ENCODE measurements at places on chromosomes 6 and 20. TPM values are rescaled to one million over a fixed set of nuclear protein-coding genes. Genes with fewer than 3 reads are reported as not detected.

- DNase-seq = no peak
Measured at GRCh38 chr6:155004576-155005372, 9.7 kb downstream of the TIAM2 start.

GRCh38 chr6:39344821-39345280 lies 22.3 kb upstream of the KCNK16 start:
- DNase-seq = no peak

GRCh38 chr6:82057846-82058554 lies 189.5 kb downstream of the IBTK start:
- no peak for DNase-seq

DNA sequence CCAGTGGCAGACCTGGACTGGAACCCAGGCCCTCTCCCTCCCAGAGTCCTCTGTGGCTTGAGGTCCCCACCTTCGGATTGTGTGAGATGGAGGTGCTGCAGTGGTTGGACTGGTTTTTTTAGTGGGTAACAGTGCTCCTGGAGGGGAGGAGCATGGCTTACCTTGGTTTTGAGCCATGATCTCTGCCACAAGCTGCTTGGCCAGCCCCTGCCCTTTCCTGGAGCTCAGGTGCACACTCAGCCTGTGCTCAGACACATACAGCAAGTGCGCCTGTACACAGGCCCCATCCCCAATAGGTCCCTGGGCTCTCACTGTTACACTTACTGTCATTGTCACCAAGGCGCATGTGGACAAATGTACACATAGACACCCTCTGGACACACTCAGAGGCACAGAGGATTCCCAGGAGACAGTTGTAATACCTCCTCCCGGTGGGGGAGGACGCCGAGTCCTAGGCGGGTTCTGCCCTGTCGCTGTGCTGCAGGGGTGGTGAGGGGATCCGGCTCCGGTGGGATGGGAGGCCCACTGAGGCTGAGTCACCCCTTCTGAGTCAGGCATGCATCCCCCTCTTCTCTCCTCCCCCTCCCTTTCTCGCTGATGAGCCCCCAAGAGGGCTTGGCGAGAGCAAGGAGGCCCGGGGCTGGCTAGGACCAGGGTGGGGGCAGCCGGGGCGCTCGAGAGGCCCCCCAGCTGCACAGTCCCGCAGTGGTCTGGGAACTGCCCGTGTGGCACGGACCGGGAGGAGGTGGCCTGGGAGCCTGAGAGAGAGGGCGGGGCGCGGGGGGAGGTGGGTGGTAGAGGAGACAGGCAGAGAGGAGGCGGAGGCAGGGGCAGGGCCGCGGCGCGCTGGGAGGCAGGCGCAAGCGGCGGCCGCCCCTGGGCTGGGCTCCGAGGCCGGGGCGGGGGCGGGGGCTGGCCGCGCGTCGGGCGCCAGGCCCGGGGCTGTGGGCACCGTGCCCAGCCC lies 522 bp upstream of the EPB41L1 start:
- no peak for DNase-seq

DNA sequence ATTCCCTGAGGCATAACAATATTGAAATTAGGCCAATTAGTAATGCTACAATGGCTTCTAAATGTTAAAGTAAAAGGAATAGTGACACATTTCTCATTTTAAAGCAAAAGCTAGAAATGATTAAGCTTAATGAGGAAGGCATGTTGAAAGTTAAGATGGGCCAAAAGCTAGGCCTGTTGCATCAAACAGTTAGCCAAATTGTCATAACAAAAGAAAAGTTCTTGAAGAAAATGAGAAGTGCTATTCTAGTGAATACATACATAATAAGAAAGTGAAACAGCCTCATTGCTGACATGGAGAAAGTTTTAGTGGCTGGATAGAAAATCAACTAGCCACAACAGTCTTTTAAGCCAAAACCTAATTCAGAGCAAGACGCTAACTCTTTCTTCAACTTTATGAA lies 12.9 kb downstream of the OR2A4 start:
- DNase-seq = no peak

- no peak for DNase-seq
Measured at GRCh38 chr20:44851545-44851944, 34.0 kb upstream of the YWHAB start.

Gene RAB44
- 0.05 TPM for polyA plus RNA-seq

Gene BPIFA1
- polyA plus RNA-seq = not detected

Gene FAM120B
- polyA plus RNA-seq = 25.4 TPM

DNA sequence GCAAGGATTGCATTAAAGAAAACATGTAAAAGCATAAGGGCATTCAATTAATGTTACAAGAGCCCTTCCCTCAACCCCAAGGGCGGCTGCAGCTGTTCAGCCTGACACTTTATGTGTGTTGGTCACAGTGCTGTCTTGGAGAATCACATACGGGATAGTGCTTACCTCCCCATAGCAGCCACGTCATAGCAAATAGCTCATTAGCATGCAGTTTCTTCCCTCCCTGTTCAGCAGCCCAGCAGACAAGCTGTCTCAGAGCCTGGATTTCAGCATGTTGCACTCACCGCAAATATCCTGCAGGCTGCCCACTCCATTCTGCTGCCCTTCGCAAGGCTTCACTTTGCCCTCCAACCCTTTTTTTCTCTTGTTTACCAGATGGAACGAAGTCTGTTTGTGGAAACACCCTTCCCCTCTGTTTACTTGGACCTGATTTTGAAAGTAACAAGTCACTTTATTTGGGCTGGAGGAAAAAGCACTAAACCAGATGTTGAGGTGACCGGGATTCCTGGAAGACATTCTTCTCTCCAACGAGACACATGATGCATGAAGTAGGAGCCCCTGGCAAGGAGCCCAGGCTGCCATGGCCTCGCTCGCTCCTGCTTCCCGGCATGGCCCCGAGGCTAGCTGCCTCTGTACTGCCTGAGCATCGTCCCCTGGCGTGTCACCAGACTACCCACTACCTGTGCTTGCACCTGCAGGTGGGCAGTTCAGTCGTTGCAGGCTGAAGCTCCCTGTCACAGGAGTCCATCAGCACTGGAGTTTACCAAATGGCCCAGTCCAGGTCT lies 151.6 kb upstream of the GMDS start:
- DNase-seq = no peak

Gene TRIM31
- not detected for polyA plus RNA-seq

Measured in forelimb muscle (tissue), 1 donor.